ENCODE measurements at places on chromosomes 5 and 9.

DNA sequence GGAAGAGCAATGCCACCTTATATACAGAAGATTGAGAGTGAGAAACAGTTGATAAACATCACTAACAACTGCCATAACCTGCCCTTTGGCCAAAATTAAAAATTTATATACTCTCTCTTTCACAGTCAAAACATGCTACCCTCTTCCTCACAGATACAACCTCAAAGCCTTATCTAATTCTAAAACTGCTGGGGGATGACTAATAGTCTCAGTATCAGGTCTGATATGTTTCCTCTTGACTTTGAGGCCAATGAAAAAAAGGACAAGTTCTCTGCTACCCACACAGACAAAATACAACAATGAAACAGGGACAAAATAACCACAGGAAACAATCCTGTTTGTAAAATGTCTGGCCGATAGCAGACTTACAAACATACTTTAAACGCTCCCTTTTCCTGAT is 485.6 kb upstream of the NUDT12 start:
- DNase-seq: no peak

- DNase-seq: no peak
These were observed 406.4 kb downstream of the HTR1A start for GRCh38 chr5:63555874-63556273.

GRCh38 chr9:69299826-69300225 is 25.2 kb upstream of the ENTREP1 start:
- no peak for DNase-seq

DNA sequence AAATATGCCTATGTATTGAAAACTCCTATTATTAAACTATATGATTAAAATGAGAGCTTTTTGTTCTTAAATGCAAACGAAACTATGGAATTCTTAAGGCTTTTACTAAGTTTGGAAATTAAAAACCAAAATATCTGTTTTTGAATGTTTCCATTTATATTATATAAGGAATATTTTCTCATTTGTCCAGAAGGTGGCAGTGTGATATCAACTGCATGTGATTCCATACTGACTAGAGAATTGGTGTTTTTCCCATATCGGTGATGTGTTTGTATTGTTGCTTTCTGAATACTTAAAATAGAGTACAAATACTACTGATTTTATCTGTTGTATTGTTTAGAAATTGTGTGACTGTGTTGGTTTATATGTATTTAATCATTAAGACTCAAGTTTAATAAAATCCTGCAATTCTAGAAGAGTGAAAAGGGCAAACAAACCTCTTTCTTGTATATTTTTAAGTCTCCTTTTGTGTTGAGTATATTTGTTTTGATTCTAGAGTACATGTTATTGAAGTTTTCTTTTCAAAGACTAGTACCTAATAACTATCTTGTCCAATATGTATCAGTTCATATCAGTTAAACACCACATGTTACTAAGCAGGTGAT is 320.8 kb downstream of the CCDC171 start:
- peak; percentile 36 for DNase-seq

- DNase-seq: no peak
These were observed 421.7 kb upstream of the KIF2A start for GRCh38 chr5:61884252-61884855.

- DNase-seq: no peak
These were observed 580.5 kb upstream of the SGCD start for GRCh38 chr5:155746367-155747038.

DNA sequence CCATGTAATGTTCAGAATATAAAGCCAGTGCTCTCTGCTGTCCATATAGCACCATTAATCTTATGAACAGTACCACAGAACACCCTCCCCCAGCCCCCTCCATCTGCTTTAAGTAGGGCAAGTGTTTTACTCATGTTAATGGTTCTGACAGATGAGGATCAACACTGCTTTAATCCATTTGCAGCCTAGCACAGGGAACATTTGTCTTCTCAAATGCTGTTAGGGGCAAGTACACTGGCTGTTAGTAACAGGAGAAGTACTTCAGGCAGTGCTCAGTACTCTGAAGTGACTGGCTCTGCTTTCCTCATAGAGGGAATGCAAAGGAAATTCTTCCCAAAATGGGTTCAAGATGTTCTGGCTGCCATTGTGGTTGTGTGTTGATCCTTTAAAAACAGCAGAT is 202.6 kb downstream of the DCP2 start:
- no peak for DNase-seq

- no peak for DNase-seq
These were observed 871 bp downstream of the TRIO start for GRCh38 chr5:14143841-14144585.

DNA sequence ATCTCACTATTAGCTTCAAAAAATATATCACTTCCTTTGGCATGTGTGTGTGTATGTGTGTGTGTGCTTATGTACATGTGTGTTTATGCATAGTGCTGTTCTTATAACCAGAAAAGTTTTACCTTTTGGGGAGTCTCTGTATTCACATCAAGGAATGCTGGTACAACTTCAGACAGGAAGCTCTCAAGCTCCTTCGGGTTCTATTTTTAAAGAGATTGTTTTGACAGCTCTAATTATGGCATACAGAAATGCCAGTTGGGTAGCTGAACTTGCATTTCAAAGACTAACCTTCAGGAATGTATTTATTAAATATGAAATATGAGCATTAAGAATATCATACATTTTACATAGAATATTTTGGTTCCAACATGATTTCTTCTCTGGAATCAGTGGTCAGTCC is 163.1 kb downstream of the DTWD2 start:
- no peak for DNase-seq

GRCh38 chr5:61449804-61450492 is 117.9 kb downstream of the ZSWIM6 start:
- DNase-seq: no peak

DNA sequence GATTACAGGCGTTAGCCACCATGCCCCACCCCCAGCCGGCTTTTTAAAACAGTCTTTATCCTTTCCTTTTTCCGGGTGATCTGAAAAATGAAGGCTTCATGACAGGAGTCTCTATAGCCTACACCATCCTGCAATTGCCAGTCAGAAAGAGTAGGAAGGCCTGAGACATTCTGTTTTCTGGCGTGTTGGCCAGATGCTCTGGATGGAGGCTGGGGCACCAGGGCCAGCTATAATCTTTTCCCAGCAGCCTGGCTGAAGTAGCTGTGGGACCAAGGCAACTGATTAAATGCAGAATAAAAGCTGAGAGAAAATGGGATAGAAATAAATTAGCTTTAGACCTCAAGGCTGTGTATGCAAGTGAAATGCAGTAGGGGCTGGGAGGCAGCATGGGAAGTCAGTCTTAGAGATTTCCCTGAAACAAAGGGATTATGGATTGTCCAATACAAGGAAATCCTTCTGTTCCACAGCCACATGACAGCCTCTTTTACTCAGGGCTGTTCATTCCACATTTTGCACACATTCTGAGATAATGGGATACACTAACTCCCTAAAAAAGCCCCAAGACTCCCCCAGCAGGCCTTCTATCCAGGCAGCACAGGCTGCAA is 116.0 kb upstream of the LRRTM2 start:
- no peak for DNase-seq

- no peak for DNase-seq
These were observed 14.0 kb downstream of the NR5A1 start for GRCh38 chr9:124493218-124493617.

GRCh38 chr9:79824265-79824664 is 252.5 kb downstream of the TLE4 start:
- DNase-seq: no peak

GRCh38 chr5:39759701-39760100 is 334.9 kb upstream of the DAB2 start:
- DNase-seq: no peak
